Fibroblast of the conjunctiva (primary cell): ENCODE measurements at places on chromosomes 16 and 17.

GRCh38 chr17:9150446-9151090, 129.3 kb downstream of the NTN1 start:
- DNase-seq, result peak; percentile 14

- peak; percentile 76 for DNase-seq
These were observed 9.1 kb downstream of the ASIC2 start for GRCh38 chr17:33284022-33284421.

- no peak for DNase-seq
These were observed 26.1 kb downstream of the CTU2 start for GRCh38 chr16:88732172-88732960.

DNA sequence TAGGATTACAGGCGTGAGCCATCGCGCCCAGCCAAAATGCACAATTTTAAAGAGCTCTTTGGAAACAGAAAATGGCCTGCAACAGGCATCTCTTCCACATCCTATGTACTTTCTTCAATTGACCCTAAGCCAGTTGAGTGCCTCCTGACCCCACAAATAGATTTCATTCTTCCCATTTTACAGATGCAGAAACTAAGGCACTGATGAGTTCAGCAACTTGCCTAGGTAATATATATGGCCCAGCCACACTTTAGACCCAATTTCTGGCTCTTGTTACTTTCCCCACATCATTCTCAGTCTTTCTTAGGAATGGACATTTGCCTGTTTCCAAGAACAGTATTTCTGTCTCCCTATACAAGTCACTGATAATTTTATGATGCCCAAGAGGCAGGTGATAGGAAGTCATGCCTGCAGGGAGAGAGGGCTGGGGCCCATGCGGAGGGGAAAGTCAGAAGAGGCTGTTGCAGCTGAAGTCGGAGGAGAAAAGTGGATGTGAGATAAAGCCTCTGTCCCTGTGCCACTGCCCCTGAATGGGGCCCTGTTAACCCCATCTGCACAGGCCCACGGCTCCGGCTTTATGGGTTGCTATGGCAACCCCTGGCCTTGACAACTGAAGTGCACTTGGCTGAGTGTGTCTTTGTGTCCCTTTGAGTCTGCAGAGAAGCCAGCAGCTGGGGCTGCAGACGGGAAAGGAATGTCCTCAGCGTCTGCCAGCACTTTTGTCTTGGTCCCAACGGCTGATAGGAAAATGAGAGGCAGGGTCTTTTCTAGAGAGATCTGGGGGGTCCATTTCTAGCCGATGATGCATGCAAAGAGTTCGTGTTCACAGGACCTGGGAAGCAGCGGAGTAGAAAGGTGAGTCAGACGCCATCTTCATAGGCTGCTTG, 45.9 kb downstream of the ABAT start:
- no peak for DNase-seq

GRCh38 chr16:30904114-30904780, 7.8 kb downstream of the CTF1 start:
- DNase-seq, result no peak

DNA sequence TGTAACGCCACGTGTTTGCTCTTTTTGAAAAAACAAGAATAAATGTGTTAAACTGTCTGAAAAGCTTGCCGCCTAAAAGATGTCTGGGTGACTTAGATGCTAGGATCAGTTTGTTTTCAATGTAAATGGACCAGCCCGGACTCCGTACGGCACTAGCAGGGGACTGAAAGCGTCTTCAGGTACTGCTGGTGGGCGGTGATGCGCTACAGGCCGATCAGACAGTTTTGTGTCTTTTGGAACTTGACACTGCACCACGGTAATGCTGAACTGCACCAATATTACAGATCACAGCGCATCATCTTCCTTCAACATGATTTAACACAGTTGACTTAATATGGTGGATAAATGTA, 727 bp upstream of the MBTPS1 start:
- DNase-seq, result no peak

- no peak for DNase-seq
These were observed 184.0 kb downstream of the CYLD start for GRCh38 chr16:50925758-50926357.

DNA sequence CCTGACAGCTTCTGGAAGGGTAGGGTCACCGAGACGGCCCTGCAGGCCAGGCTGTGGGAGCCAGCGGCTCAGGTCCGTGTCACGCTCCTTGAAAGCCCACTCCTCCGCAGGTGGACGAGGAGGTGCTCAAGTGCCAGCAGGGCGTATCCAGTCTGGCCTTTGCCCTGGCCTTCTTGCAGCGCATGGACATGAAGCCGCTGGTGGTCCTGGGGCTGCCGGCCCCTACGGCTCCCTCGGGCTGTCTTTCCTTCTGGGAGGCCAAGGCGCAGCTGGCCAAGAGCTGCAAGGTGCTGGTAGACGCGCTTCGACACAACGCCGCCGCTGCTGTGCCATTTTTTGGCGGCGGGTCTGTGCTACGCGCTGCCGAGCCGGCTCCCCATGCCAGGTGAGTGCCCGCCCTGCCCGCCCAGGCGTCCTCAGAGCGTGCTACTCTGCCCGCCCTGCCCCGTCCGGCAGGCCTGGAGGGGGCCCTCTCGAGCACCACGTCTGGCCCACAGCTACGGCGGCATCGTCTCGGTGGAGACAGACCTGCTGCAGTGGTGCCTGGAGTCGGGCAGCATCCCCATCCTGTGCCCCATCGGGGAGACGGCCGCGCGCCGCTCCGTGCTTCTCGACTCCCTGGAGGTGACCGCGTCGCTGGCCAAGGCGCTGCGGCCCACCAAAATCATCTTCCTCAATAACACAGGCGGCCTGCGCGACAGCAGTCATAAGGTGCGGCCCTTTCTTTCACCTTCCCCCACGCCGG, 1.3 kb downstream of the NAGS start:
- no peak for DNase-seq

DNA sequence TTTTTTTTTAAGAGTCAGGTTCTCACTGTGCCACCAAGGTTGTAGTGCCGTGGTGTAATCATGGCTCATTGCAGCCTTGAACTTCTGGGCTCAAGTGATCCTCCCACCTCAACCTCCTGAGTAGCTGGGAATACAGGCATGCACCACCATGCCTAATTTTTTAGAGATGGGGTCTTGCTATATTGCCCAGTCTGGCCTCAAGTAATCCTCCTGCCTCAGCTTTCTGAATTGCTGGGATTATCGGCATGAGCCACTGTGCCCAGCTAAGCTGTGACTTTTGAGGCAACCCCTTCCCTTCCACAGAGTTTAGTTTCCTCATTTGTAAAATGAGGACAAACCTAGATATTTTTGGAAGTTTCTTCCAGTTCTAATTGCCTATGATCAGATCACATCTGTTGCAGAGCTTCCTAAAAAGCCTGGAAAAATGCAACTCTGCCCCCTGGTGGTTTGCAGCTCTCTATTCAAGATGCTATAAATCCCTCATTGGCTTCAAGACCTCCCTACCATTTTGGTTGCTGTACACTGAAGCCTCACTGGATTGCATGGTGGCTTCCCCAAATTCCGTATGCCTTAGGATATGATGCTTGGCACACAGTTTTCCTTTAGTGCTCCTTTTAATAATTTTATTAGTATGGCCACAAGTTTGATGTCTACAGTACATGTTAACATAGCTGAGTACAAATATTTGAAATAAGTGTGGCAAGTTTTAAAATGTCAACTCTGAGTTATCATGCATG, 19.3 kb downstream of the GDE1 start:
- peak; percentile 68 for DNase-seq

- DNase-seq, result no peak
These were observed 73.5 kb upstream of the DNAJA2 start for GRCh38 chr16:47046726-47047523.

GRCh38 chr17:18198530-18198929, 14.9 kb downstream of the ALKBH5 start:
- DNase-seq, result no peak

DNA sequence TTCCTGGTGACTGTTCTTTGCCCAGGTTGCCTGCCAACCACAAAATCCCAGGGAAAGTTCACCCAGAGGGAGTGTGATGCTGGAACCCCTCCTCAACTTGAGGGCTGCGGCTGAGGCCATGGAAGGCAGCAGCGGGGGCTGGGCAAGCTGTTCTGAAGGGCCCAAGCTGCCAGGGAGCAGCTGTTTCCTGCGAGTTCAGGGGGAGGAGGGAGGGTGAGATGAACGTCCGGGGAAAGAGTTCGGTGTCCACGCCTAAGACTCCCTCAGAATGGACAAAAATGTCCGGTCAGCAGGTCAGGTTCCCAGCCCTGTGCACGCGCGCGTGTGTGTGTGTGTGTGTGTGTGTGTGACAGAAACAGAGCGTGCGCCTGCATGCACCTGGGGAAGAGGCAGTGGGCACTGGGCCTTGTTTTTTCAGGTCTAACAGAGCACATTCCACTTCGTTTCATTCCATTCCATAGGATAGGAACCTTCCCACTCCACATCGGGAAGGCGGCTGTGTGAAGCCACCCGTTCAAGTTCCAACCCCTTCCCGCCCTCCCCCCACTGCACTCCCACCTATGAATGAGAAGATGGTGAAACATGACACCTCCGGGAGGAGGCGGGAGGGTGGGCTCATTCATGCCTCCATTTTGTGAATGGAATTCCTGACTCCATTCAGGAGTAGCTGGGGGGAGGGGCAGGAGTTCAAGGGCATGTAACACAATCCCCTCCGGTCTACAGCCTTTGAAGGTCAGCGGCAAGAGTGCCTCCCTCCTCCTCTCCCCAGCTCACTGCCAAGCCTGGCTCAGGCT, 15.7 kb downstream of the ETV4 start:
- peak; percentile 79 for DNase-seq

DNA sequence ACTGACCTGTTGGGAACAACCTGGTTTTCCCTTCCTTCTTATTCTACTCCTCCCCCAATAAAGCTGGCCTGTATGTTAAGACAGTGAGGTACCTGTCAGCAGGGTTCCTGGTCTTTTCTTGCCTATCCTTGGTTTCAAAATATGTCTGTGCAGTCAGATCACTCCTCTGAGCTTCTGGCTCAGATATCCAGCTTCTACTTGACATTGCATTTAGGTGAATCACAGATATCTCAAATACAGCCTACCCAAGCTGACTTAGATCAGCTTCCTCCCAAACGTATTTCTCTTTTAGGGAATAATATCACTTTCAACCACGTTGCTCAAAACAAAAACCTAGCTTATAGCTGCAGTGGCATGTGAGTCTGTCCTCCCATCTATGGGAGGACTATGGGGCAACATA, 48.7 kb downstream of the TEX14 start:
- DNase-seq, result no peak

DNA sequence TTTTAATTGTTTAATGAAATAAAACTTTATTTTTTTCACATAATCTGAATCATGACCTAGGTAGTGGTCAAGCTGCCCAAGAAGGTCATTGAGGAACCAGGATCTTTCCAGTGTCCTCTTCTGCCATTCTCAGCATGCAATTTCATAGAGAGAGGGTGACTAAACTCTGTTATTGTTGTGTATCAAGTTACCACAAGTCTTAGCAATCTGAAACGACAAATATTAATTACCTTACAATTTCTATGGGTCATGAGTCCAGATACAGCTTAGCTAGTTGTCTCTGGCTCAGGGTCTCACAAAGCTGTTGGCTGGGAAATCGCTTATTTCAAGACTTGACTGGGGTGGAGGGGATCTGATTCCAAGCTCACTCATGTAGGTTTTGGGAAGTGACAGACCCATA, 37.6 kb downstream of the FTO start:
- no peak for DNase-seq

DNA sequence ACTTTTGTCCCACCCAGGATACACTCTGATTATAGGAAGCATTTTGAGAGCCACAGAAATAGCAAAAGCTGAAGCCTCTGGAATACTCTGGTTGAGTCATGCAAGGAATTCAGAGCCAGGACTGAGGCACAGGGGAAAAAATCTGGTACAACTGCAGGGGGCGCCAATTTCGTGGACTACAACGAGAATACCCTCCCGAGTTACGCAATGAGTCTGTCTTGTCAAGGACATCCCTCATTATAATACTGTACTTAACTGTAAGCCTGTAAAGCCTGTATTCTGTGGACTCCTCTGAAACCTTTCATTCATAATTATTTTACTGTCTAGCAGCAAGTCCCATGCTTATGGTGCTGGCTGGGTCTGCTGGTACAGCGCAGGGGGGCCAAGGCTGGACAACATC, 7.8 kb downstream of the HOXB1 start:
- no peak for DNase-seq

GRCh38 chr16:65323655-65324237, 201.9 kb upstream of the CDH11 start:
- DNase-seq, result no peak

DNA sequence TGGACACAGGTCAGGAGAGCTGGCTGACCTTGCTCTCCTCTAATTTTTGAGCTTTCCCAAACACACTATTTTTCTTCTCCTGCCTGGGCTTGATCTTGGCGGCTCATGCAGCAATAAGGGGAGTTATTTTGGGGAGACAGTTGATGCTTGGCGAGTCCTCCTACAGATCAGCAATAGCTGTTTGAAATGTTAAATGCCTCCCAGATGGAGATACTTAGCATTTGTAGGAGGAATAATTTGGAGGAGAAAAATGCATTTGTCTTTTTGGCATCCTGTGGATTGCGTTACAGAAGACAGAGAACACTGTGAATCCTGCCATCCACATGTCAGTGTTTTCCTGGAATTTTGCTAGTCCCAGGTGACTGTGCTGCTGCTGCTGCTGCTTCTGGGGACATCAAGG, 328.0 kb upstream of the XYLT1 start:
- DNase-seq, result no peak

GRCh38 chr17:39195568-39196160, 1.8 kb downstream of the CACNB1 start:
- DNase-seq, result no peak

GRCh38 chr17:42642336-42642735, 16.7 kb upstream of the TUBG2 start:
- no peak for DNase-seq

DNA sequence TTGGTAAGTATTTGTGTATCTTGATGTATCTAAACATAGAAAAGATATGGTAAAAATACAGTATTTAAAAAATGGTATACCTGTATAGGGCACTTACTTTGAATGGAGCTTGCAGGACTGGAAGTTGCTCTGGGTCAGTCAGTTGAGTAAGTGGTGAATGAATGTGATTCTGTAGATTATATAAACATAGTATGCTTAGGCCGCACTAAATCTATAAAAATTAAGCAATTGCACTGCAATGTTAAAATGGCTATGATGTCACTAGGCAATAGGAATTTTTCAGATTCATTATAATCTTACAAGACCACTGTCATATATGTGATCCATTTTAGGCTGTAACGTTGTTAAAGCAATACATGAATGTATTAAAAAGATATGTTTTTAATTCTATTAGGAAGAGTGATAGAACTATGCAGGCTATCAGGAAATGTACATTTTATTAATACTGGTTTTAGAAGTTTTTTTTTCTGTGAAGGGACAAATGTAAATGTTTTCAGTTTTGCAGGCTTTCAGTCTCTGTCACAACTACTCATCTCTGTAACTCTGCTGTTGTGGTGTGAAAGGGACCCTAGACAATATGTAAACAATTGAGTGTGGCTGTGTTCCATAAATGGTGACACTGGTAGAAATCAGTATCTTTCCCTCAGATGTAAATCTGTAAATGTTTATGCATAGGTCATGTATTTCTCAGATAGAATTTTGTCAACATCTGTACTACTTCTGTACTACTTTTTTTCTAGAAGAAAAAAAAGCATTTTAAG, 10.5 kb downstream of the CBFB start:
- DNase-seq, result no peak

- no peak for DNase-seq
These were observed at the start of gene ATP1B2 for GRCh38 chr17:7650509-7651096. Gene ATP1B2 (plus strand): TSS chr17:7650926. CDS start chr17:7651519, 593 bp downstream.
